Substantia nigra (tissue), 51 donors: ENCODE measurements at places on chromosomes 11 and 22.
A peak's percentile ranks its signal among the peaks of the same experiment; 100 is the strongest.

DNA sequence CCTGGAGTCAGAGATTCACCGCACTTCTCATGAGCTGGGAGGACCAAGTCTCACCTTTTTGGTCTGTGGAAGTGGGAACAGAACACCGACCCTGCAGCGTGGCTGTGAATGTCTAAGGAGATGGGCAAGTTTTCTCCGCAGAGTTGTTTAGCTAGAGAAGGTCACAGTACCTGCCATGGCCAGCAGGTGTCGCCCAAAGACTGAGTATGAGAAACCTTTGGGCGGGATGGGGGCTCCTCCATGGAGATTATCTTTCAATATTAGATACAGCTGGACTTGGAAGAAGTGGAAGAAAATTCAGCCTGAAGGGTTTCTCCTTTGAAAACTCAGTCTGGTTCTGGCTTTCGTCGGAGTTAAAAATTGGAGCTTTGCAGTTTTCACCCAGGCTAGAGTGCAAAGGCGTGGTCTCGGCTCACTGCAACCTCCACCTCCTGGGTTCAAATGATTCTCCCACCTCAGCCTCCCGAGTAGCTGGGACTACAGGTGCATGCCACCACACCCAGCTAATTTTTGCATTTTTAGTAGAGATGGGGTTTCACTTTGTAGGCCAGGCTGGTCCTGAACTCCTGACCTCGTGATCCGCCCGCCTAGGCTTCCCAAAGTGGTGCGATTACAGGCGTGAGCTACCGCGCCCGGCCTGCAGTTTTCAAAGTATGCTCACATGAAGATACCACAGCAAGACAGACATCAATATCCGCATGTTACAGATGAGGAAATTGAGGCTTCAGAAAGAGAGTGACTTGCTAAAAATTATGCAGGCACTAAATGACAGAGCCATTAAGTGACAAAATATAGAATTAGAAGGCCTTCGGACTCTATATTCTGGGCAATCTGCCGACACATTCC lies 10.7 kb upstream of the DSCAML1 start:
- DNase-seq = peak; percentile 28

- DNase-seq = no peak
Measured at GRCh38 chr11:116310226-116310625, 462.6 kb downstream of the BUD13 start.

DNA sequence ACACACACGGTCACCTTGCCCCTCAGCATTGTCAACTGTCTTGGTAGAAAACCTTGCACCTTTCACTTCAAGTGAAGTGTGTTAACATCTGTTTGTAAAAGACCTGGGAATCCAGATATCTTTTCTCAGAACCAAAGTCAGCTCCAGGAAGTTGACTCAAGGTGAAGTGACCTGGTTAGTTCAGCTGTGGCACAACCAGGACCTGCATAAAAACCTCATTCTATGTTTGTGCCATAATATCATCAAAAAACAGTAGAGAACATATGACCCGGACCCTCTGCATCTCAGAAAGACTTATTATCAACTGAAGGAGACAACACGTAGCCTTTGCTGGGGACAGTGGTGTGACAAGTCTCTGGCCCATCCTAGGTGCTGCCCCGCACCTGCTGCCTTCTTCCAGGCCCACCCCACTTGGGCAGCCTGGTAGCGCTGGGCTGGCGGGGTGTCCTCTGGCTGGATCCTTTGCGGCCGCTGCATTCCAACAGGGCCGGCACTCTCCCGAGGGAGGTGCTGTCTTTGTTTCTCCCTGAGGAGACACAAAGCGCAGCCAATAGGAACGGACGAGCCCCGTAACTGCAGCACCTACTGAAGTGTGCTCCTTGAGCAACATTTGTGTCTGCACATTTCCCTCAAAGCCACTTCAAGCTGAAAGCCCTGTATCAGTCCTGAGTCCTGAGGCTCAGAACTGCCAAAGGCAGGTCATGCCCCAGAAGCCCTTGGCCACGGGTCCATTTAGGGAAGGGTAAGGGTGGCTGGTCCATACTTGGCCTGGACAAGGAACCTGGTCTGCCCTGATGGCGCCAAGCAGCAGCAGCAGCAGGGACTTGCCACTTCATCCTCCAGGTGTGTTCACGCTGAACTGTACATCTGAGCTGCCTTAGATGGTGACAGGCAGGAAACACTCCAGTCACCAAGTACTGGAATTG lies 25.2 kb downstream of the LRRC74B start:
- no peak for DNase-seq

DNA sequence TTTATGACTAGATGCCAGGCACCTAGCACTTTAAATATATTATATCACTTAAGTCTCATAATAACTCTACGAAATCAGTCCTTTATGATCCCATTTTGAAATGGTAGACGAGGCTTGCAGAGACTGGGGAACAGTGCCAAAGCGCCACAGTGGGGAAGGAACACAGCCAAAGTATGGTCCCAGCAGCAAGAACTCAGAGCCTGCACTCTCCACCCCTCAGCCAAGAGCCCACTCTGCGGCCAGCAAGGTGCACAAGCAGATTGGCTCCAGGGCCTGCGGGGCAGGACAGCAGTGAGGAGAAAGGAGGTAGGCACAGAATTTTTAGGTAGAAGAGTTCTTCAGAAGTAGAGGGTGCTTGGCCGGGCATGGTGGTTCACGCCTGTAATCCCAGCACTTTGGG lies 61.4 kb downstream of the NRXN2 start:
- no peak for DNase-seq

DNA sequence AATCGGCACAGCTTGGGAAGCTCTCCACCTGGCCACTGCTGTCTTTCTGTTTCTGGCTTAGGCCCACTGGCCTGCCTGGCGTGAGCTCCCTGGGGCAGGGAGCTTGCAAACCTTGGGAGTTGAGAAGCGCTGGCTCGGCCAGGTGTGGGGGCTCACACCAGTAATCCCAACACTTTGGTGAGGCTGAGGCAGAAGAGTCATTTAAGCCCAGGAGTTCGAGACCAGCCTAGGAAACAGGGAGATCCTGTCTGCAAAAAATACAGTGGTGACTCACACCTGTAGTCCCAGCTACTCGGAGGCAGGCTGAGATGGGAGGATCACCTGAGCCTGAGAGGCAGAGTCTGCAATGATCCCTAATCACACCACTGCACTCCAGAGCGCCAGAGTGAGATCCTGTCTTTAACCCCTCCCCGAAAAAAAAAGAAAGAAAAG lies 4.0 kb downstream of the AP5B1 start:
- DNase-seq = no peak

DNA sequence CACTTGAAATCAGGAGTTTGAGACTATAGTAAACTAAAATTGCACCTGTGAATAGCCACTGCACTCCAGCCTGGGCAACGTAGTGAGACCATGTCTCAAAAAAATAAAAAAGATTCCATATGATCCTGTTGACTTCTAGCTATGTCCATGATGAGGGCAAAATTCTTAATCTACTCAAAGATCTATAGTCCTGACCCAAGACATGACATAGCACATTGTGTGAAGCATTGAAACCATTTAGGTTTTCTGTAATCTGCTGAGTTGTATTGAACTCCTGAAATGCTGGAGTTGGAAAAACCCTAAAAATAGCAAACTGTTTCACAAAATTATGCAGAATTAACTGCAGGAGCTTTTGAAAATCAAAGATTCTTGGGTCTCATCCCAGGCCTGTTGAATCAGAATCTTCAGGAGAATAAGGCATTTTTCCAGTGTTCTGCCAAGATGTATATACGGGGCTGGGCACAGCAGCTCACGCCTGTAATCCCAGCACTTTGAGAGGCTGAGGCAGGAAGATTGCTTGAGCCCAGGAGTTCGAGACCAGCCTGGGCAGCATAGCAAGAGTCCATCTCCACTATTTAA lies 29.8 kb upstream of the LDHA start:
- no peak for DNase-seq

GRCh38 chr11:58927393-58928106 lies 11.7 kb upstream of the GLYATL1 start:
- no peak for DNase-seq

- no peak for DNase-seq
Measured at GRCh38 chr11:79331203-79331901, 109.5 kb downstream of the TENM4 start.

GRCh38 chr11:116895048-116895757 lies 57.8 kb upstream of the APOA1 start:
- no peak for DNase-seq

DNA sequence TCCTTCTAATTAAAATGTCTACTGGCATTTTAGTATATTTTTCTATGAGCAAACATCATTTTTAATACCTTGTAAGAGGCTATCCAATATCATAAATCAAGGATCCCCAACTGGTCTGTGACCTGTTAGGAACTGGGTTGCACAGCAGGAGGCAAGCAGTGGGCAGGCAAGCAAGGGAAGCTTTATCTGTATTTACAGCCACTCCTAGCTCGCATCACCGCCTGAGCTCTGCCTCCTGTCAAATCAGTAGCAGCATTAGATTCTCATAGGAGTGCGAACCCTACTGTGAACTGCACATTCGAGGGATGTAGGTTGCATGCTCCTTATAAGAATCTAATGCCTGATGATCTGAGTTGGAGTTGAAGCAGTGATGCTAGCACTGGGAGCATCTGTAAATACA lies 70.2 kb upstream of the CREB3L1 start:
- no peak for DNase-seq

- no peak for DNase-seq
Measured at GRCh38 chr11:12802418-12803085, 128.3 kb downstream of the TEAD1 start.

DNA sequence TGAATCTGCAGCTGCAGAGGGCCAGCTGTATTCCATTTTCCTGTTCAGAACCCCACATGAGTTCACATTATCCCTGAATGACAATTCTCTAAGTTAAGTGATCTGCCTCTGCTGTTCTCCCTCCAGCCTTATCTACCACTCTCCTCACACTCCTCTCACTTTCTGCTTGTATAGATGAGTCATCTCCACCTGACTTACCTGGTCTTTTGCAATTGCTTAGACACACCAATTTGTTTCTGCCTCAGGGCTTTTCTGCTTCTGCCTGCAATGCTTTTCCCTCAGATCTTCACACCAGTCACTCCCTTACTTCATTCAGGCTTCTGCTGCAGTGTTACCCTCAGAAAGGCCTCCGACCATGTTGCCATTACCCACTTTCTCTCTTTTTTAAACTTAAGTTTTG lies 118.1 kb downstream of the ATM start:
- no peak for DNase-seq

DNA sequence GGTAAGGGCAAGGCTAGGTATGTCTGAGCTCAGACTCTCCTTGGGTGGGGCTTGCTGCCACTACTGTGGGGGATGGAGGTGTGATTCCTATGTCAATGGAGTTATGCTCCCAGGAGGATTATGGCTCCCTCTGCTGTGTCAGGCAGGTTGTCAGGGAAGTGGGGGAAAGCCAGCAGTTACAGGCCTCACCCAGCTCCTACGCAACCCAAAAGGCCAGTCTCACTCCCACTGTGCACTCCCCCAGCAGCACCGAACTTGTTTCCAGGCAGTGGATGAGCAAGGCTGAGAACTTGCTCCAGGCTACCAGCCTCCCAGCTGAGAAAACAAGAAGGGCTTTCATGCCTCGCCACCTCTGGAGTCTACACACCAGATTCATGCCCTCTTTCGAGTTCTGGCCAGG lies 18.2 kb downstream of the C11orf91 start:
- no peak for DNase-seq

- DNase-seq = no peak
Measured at GRCh38 chr11:7749456-7749855, 43.2 kb upstream of the OVCH2 start.

DNA sequence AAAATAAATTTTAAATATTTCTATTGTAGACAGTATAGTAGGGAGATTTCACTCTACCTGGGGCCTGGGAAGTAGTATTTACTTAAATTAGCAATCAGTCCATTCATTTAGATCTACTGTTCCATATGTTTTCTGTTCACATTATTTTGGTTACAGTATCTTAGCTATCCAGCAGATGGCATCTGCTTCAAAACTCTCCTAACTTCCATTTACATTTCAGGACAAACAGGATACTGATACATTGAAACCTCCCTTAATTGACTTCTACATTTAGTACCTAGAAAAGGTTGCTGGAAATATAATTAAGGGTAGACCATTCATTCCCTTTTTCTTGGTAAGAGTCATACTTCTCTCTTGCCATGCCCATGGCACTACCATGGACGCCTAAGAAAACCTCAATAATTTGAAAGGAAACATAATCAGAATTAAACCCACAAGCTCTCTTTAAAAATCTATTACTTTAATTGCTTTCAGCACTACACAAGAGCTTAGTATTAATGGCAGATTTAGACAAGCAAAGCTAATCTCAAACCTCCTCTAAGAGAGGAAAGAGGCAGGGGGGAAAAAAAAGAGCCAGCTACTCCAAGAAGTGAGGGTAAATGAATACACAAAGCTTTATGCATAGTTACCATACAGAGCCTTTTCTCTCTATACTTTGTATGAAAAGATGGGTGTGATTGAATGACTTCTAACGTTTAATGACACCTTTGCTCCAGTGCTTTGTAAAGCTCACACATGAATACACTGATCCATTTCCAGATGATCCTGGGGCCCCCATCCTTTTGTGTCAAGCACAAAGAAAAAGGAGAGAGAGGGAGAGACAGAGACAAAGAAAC lies 131.2 kb upstream of the MTMR2 start:
- no peak for DNase-seq

GRCh38 chr11:57490456-57491248 lies 24.9 kb downstream of the SLC43A1 start:
- DNase-seq = no peak

DNA sequence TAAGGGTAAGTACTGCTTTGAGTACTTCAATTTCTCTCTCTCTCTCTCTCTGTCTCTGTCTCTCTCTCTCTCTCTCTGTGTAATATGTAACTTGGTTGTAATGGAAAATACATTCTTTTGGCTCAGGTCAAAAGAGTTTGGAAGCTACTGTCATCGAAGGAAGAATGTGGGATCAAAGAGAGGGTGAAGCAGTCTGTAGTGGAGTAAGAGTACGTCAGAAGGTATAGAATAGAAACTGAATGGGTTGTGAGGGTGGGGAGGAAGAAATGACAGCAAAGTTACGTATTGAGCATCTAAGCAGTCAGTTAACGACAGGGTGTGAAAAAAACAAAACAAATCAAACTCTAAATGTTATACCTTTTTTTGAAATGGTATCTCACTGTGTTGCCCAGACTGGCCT lies 10.0 kb downstream of the NCAM1 start:
- no peak for DNase-seq

DNA sequence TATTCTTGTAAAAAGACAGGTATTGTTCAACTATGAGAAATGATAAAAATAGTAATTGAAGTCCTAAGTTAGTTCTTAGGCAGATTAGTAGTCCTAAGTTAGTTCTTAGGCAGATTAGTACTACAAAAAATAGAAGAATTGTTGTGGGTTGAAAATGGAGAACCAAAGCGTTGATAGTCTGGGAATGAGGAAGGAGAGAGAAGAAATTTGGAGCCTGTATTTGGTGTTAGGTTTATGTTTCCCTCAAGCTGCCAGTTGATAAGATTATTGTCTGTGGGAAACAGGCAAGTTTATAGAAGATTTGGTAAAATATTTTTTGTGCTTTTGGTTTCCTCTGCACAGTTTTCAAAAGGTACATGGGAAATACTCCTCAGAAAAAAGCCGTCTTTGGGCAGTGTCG lies 3.6 kb downstream of the BCO2 start:
- DNase-seq = no peak
